ENCODE measurements at places on chromosomes 1 and 21.

- DNase-seq: no peak
These were observed 26.4 kb upstream of the DARS2 start for GRCh38 chr1:173798078-173798477.

DNA sequence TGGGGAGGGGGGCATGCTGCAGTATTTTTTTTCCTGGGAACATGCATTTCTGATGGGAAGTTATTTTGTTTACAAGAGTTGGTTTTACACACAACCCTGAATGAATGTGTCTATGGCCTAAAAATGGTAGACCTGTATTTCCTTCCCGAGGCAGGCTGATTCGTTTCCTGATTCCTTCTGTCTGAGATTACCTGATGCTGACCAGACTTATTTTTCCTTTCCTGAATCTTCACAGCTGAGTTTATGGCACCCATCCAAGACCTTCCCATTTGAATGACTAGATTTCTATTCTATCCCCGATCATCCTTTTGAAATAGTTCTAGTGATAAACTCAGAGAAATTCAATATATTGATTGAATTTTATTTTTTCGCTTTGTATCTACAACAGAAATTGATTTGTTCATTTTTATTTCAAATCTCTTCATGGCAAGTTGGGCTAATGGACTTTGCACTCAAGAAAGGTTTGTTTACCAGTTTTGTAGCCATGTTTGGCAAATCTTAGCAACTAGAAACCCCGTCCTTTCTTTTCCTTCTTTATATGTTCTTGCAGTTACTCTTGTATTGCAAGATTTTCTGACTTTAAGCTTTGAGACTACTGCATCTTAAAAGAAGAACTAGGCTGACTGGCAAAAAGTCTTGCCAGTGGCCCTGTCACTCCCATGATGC lies 15.9 kb upstream of the PLEKHM2 start:
- DNase-seq: no peak

DNA sequence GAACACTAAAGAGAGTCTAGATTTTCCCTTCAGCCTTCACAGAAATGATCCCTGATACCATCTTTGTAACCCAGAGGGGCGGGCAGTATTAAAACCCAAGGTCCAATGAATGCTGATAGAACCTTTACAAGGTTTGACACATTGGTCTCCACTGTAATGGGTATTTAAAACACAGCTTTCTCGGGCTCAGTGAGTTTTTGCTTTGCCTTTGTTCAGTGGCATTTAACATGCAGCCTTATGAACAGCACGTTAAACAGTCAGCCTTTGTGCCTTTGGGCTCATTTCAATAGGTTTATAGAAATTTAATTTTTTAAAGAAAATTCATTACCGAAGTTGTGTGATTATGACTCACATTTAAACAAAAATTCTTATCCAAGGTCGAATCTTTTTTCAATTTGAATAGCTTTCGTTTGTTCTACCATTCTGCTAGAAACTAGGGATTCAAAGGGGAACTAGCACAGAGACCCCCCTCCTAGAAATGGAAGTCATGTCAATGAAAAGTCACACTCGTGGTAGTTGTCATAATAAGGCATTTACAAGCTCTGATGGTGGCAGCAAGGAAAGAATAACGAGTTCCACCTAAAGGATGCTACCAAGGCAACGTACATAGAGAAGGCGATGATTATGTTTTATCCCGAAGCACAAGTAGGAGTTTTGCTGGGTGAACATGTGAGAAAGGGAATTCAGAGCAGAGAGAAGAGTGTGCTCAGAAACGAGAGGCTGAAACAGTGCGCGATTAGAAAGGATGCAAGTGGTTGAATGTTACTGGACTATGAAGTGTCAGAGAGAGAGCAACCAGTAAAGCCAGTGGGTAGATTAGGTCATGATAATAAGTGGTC lies 66.2 kb downstream of the SGIP1 start:
- no peak for DNase-seq

- DNase-seq: no peak
These were observed 88.5 kb upstream of the GCLM start for GRCh38 chr1:93997756-93998155.

- DNase-seq: no peak
These were observed 31.9 kb downstream of the KCNC4 start for GRCh38 chr1:110242062-110242461.

GRCh38 chr1:2777424-2778219 lies 23.9 kb downstream of the TTC34 start:
- no peak for DNase-seq

DNA sequence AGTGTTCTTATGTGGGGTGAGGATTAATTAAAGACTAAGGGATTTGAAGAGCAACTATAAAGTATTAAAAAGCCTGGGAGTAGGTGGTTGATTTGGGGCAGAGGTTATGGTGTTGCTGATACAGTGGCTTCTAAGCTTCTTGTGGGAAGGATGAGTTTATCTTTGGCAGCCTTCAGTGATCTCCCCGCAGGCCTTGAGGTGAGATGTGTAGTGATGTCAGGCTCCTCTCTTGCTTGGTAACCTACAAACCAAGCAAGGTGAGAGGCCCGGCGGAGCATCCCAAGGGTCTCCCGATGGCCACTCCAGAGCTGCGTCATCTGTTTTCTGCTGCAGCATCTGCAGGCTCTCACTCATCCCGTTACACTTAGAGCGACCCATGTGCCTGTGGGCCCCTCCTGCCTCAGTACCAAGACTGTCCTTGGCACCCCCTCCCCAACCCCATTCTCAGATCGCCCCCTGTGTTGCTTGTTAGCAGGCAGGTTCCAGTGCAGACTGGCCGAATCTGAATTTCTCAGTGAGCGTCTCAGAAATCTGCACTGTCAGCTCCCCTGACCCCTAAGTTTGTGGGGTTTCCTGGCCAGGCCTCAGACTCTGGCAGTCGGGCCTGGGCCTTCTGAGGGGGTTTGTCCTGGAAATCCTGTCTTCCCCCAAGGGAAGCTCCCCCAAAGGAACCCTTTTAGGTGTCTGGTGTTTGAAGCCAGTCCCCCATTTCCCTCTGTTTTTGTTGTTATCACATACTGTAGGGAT lies 77.9 kb downstream of the GALNT2 start:
- no peak for DNase-seq

DNA sequence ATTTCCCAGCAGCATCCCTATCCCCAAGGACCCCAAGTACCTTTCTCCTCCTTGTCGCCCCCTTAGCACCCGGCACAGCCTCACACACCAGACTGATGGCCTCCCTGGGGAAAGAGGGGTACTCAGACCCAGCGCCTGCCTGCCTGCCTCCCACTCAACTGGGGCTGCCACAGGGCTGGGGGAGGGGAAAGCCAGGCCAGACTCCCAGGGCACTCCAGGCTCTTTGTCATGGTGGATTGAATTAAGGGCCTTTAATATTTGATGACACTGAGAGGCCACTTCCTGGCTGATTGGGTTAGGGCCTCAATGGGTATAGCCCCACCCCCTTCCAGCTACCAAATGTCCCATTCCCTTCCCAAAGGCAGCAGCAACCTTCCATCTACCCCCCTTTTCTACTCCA lies 1.8 kb downstream of the SHC1 start:
- DNase-seq: no peak

DNA sequence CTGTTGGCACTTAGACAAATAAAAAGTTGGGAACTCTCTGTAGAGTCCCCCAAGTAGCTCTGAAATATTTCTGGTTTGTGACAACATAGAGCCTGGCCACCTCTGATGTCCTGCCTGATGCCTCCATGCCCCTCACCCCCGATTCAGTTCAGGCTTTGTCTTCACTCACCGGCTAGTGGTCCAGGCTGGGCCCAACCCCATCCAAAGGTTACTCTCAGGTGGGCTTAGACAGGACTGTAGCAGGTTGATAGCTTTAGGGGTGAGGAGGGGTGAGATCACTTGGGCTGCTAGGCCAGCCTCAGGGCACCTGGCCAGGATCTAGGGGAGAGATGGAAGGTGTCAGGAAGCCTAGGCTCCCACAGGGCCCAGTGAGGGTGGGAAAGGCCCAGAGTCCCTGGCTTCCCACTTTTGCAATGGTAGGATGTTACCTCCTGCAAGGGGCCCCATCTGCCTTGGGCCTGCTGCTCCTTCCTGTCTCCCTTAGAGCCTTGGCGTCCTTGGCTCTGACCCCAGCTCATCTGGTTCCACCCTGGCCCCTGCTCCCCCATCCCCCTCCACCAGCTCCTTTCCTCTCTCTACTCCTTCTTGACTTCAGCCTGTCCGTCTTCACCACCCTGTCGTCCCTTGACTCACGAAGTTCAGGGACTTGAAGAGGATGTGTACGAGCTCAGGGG lies 6.7 kb downstream of the EPS8L3 start:
- no peak for DNase-seq

DNA sequence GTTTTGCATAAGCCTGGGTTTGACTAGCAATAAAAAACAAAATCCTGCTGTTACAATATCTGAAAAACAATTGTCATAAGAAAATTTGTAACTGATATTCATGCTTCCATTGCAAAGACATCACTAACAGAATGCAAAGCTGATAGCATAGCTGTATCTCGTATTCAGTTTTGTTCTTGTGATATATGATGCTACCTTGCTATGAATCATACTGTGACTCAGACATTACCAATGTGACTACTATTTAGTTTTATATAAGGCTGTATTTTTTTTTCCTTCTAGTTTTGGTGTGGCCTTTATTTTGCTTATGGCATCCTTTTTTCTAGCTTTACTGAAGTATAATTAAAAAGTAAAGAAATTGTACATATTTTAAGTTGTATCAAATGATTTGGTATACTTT lies 1381.8 kb downstream of the MRPL39 start:
- DNase-seq: no peak

- peak; percentile 18 for DNase-seq
These were observed 47.0 kb downstream of the CD46 start for GRCh38 chr1:207798847-207799246.

Measured in stimulated activated CD8-positive, alpha-beta memory T cell treated with anti-CD3 and anti-CD28 coated beads, Interleukin-7, amount 100 ng/mL, for 4 hours (primary cell).